COLO829 (cell line): ENCODE measurements at places on chromosomes 6 and 20.

DNA sequence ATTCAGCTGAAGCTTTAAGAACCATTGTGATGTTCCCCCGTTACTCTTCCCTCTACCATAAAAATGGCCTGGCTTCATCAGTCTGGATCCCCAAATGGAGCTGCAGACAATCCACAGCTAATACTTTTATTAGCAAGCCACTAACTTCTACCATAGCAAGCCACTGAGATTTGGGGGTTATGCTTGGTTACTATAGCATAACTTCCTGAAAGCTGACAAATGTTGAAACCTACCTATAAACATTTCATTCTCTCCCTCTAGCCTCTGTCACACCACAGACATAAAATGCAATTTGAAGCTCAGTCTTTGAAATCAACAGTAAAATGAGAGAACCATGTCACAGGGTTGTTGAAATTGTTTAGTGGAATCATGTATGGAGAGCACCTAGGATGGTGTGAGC is 3.0 kb upstream of the HTR1E start:
- no peak for DNase-seq

DNA sequence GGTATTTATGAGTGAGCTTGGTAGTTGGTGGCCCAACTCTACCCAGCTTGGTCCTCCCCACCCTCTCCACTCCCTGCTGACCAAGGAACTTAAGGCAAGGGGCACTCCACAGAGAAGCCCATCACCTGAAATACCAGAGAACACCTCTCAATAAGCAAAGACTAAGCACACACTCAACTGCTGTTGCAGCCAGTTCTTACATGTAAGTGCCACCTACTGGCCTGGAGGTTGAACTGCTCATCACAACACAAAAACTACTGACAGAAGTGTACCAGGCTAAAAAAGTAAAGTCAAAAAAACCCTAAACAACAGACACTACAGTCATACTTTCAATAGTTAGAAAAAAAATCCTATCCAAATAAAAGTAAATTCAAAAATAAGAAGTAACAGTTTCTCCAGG is 146.2 kb downstream of the FAM83B start:
- no peak for DNase-seq

DNA sequence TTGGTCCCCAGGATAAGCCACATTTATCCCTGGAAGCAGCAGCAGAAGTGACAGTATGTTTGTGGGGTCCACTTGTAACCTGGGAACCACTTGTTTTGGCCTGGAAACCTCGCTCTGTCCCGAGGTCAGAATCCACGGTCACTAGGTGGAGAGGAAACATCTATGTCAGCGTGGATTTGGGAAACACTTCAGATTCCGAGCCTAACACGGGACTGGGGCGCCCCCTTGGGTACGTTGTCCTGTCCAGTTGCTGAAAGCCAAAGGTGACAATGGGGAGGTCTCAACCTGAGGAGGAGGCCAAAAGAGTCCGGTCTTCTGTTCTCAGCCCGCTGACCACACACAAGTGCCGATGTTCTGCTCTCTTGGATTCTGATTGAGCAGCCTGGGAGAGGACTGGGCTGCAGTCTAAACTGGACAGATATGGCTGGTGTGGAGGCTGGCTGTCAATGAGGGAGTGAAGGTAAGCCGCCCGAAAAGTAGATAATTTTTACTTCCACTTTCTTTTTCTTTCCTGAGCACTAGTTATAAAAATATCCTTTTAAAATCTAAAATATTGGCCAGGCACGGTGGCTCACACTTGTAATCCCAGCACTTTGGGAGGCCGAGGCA is 4.9 kb upstream of the ZFP57 start:
- no peak for DNase-seq

DNA sequence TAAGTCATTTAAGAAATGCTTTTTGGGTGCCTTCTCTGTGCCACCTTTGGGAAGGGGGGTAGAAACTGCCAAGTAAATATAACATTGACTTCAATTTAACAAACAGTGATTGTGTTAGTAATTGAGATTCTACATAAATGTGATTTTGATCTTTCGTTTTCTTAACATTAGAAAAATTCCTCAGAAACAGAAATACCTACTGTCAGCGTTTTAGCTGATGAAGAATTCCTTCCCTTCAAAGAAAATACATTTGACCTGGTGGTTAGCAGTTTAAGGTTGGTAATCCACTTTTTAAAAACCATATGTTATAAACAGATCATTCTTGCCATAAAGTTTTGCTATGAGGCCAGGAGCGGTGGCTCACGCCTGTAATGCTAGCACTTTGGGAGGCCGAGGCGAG is 9.8 kb downstream of the NDUFAF5 start:
- no peak for DNase-seq

DNA sequence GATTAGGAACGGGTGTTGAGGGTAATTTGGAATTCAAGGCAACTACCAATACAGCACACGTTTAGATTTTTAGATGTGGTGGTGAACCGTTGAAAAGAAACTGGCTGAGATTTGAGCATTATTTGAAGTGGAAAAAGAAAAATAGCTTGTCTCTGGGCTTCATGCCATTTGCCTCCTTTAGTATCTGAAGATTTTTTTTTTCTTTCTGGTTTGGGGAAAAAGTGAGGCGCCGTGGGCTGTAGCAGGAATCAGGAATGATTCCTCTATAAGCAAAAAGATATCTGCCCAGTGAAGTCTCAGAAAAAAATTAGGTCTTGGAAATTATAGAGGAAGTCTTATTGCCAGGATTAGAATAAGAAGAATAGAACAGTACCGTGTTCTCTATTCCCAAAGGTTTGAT is 88.5 kb downstream of the RPS12 start:
- no peak for DNase-seq

GRCh38 chr6:41589636-41590622 is 43.7 kb downstream of the FOXP4 start:
- no peak for DNase-seq

DNA sequence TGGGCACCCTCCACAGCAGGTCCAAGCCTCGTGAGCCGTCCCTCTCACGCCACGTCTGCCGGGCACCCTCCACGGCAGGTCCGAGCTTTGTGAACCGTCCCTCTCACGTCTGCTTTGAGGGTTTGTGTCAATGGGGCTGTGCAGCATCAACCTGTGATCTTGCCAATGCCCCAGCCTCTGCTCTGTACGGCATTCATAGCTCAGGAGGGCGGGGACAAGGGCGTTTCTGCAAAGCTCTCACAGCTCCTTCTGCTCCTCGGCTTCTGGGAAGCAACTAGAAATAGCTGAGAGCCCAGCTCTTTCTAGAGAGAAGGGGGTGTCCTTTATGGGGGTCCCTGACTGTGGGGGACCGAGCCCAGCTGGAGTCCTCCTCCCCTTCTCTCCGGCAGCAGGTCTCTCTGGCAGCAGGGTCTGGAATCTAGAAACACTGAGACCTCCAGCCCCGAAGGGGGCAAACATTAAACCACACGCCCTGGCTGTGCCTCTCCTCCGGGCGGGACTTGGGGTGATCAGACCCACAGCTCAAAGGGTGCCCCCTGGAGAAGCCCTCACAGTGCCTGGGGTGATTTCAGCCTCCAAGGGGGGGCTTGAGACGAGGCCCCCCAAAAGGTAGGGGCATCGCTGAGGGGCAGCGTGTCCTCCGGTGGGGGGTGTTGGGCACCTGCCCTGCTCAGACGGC is 41.2 kb upstream of the CHRNA4 start:
- DNase-seq, result no peak

GRCh38 chr6:129207832-129208231 is 324.9 kb downstream of the LAMA2 start:
- no peak for DNase-seq
